ENCODE measurements at places on chromosomes 3 and 15. TPM values are rescaled to one million over a fixed set of nuclear protein-coding genes. Genes with fewer than 3 reads are reported as not detected.

HIGD2B gene
- total RNA-seq: not detected

TMEM207 gene
- not detected for total RNA-seq

- no peaks in the 10 kb centered on the region for H3K27me3 ChIP-seq
- no peaks in the 10 kb centered on the region for H3K4me1 ChIP-seq
- no peak overlapping the region for H3K4me3 ChIP-seq
- H3K27ac ChIP-seq: no peak overlapping the region
- no peak for DNase-seq
These were observed 192.3 kb downstream of the OCA2 start for GRCh38 chr15:27906802-27907201.

DNA sequence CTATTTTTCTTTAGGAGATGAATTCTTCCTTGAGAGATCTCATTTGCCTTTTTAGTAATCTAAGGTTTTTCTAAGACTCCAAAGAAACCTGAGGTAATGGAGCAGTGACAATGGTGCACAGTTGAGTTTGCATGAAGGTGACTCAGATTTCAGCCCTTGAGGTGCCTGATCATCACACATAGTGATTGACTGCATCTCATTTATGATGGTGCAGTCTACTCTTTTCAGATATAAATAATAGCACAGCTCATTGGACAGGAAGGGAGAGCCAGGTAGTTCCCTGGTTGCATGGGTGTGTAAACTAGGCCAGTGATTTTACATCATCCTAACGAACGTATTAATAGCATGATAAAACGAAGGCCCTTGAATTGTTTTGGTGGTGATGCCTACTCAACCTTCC is 86.1 kb upstream of the SAMMSON start:
- H3K4me1 ChIP-seq: no peaks in the 10 kb centered on the region
- no peaks in the 10 kb centered on the region for H3K27me3 ChIP-seq
- no peaks in the 10 kb centered on the region for H3K36me3 ChIP-seq
- H3K27ac ChIP-seq: no peak overlapping the region

Measured in SJSA1 (cell line).